CD4-positive, alpha-beta memory T cell (primary cell): ENCODE measurements at places on chromosomes 5 and 9. TPM values are rescaled to one million over a fixed set of nuclear protein-coding genes. Genes with fewer than 3 reads are reported as not detected.
A peak's percentile ranks its signal among the peaks of the same experiment; 100 is the strongest.

SHISAL2B gene
- total RNA-seq = not detected

PCA3 gene
- not detected for total RNA-seq

OBP2B gene
- not detected for total RNA-seq

DNA sequence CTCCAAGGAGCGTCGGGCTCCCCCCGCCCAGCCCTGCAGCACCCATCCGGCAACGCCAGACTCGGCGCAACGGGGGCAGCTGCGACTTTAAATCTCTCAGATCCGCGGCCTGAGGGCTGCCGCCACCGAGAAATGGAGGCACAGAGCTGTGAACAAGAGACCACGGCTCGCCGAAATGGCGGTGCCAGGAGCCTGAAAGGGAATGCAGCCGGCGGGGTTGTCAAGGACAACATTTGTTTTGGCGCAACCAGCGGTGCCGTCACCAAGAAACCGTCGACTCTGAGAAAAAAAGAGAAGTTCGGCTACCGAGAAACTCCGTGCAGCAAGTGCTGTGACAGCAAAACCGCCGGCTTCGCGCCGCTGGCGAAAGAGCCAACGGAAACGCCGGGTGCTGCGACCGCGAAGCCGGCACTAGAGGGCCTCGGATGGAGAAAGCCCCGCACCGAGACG, 2.1 kb upstream of the ANXA2R start:
- DNase-seq = peak; percentile 88
- H3K4me3 ChIP-seq = peak overlapping the region; percentile 78
- peaks cover 3% of the 10 kb centered on the region for H3K36me3 ChIP-seq
- H3K27ac ChIP-seq = peak overlapping the region; percentile 98
- no peaks in the 10 kb centered on the region for H3K27me3 ChIP-seq

DNA sequence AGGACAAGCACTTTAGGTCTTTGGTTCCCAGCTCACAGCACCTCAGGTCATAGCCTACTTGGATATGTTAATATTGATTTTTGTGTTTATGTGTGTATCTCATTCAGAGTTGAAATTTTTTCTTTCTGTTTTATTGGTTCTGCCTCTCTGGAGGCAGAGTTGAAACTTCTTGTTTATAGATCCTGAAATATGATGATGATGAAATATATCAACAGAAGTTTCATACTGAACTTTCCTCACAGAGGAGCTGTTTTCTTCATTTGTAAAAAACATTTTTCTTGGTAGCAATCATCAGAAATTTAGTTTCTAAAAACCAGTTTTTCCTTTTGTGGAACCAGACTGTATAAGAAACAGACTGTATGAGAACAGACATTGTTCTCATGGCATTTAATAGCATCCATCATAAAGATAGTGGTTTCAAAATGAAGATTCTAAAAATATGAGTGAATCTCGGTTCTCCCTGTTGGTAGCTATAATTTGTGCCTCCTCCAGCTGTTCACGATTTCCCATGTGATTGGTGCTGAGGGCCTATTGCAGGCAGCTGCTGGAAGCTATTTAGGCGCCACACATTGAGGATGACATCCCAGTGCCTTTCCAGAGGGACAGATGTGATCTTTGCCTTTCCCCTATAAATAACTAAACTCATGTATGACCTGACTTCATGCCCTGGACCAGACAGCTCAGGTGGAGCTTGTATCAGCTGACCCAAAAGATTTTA, 39.5 kb upstream of the CFAP157 start:
- no peak overlapping the region for H3K27ac ChIP-seq
- no peaks in the 10 kb centered on the region for H3K27me3 ChIP-seq
- no peak overlapping the region for H3K4me3 ChIP-seq
- DNase-seq = no peak
- H3K36me3 ChIP-seq = no peaks in the 10 kb centered on the region

- no peaks in the 10 kb centered on the region for H3K4me1 ChIP-seq
- no peak overlapping the region for H3K4me3 ChIP-seq
- H3K36me3 ChIP-seq = no peaks in the 10 kb centered on the region
- H3K27ac ChIP-seq = no peak overlapping the region
Measured at GRCh38 chr9:110655754-110656641, 12.6 kb upstream of the MUSK start.

- H3K27me3 ChIP-seq = no peaks in the 10 kb centered on the region
- no peak for DNase-seq
- no peak overlapping the region for H3K4me3 ChIP-seq
- no peaks in the 10 kb centered on the region for H3K36me3 ChIP-seq
- no peaks in the 10 kb centered on the region for H3K4me1 ChIP-seq
- H3K27ac ChIP-seq = no peak overlapping the region
Measured at GRCh38 chr5:108947164-108947563, 199.5 kb downstream of the FER start.

GRCh38 chr5:149147676-149148075, 6.4 kb downstream of the ABLIM3 start:
- no peak overlapping the region for H3K27ac ChIP-seq
- DNase-seq = no peak
- no peaks in the 10 kb centered on the region for H3K36me3 ChIP-seq
- H3K4me1 ChIP-seq = no peaks in the 10 kb centered on the region

DNA sequence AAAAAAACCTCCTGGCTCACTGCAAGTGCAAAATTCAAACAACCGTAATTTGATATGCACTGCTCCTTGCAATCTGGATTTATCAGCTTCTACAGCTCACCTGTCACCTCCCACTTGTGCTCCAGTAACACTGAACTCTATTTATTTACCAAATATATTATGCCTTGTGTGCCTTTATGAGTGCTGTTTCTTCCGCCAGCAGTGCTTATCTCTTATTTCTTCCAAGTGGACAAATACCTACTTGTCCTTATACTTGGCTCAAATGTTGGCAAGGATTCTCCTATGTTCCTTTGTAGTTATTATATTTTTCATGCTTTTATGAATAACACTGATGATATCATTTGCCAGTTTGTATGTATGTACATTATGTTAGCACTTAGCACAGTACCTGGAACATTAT, 145.7 kb upstream of the ARRDC3 start:
- H3K4me1 ChIP-seq = no peaks in the 10 kb centered on the region
- no peak overlapping the region for H3K27ac ChIP-seq
- no peaks in the 10 kb centered on the region for H3K36me3 ChIP-seq
- no peak overlapping the region for H3K4me3 ChIP-seq

DNA sequence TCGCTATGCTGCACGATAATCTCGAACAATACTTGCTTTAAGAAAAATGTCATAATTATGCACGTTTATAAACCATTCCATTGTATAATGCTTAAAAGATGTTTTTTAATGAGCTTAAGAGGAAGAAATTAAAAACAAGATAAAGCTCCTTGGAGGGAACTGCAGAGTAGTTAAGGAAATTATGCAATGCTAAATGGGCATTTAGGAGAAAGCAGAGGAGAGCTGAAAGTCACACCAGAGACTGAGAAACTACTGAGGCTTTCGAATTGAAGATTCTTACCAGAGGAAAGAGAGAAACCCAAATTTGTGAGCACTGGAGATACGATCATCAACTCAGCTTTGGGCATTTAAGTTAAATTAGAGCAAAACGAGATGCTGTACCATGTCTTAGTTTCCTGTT, 119.4 kb downstream of the CDH10 start:
- H3K4me3 ChIP-seq = no peak overlapping the region
- no peaks in the 10 kb centered on the region for H3K36me3 ChIP-seq

DNA sequence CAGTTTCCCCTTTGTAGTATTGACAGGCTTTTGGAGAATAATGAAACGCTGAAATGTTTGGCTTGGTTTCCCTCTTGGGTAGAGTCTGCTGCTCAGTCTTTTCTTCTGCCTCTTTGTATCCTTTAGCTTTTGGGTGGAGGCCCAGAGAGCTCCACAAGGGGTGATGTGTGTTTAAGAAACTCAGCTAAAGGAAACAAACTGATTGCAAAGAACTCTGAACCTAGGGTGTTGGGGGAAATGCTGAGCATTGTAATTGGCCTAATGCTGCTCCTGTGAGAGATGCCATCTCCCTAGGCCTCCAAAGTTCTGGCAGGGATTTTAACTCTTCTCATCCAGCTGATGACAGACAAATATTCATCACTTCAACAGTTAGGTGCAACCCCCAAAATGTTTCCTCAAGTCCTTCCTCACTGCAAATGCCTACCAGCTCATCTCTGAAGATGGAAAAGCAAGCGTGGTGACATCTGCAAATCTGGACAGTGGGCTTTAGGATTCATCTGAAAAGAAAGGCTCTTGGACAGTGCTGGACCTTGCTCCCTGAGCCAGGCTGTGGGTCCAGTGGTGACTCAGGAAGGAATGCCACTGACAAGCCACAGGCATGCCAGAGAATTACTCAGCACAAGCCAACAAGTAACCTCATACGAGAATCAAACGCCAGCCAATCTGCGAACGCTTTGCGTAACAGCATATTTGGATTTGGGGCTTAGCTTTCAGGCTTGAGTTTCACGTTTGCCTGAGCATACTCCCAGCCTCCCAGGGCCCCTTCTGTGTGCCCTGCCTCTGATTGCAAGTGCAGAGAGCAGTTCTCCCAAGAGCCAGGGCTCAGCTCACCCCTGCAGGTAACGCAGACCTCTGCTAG, 30.5 kb upstream of the ZSWIM6 start:
- H3K4me3 ChIP-seq = no peak overlapping the region
- H3K36me3 ChIP-seq = no peaks in the 10 kb centered on the region
- DNase-seq = no peak

- no peaks in the 10 kb centered on the region for H3K27me3 ChIP-seq
- H3K27ac ChIP-seq = no peak overlapping the region
- peaks cover 25% of the 10 kb centered on the region for H3K4me1 ChIP-seq
Measured at GRCh38 chr5:74642543-74642863, 2.0 kb upstream of the ENC1 start.
